ENCODE measurements at places on chromosomes 7 and 10.

DNA sequence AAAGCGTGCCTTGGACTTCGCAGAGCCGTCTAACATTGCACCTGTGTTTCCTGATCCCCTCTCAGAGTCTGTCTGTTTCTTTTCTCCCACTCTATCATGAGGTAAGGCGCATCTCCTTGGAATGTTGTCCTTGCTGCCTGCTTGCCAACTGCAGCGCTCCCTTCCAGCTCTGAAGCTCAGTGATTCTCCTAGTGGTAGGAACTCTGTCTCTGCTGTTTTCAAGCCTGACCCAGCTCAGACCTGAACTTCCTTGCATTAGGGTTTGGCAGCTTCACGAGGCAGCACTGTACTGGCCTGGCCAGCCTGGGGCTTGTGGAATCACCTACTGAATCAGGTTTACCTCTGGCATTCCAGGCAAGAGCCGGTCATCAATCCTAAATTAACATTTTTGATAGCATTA is 123.9 kb downstream of the CREB5 start:
- DNase-seq, result no peak

DNA sequence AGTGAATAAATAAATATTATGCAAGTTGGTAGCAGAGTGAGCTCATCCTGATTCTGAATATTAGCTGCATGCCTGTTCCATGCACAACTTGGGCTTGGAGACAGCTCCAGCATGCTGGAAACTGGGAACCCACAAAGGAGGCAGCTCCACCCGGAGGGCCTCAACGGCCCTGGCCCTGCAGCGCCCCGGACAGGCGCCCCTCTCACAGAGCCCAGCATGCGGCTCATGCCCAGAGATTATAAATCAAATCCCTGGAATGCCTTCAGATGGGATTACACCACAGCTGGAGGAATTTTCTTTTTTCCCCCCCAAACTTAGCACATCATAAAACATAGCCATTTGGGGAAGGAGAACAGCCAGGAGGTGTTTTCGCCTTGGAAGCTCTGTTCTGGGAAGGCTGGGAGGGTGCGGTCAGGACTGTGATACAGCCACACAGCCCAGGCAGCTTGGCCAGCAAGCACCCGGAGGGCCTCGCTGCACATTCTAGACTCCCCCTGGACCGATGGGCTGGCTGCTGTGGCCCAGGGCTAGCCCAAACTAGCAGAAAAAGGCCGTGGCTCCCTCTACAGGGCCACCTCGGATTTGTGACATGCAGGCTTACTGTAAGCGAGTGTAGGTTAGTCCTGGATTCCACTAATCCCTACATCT is 102.4 kb downstream of the PTPN20 start:
- DNase-seq, result no peak

DNA sequence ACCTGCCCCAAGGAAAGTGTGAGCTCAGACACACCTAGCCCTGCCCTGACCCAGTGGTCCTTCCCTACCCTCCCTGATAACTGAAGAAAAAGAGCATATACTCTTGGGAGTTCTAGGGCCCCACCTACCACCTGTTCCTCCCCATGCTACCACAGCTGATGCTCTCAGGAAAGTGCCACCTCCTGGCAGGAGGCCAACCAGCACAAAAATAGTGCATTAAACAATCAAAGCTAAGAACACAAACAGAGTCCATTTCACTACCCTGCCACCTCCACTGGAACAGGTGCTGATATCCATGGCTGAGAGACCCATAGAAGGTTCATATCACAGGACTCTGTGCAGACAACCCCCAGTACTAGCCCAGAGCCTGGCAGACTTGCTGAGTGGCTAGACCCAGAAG is 288.6 kb upstream of the PHF14 start:
- no peak for DNase-seq

DNA sequence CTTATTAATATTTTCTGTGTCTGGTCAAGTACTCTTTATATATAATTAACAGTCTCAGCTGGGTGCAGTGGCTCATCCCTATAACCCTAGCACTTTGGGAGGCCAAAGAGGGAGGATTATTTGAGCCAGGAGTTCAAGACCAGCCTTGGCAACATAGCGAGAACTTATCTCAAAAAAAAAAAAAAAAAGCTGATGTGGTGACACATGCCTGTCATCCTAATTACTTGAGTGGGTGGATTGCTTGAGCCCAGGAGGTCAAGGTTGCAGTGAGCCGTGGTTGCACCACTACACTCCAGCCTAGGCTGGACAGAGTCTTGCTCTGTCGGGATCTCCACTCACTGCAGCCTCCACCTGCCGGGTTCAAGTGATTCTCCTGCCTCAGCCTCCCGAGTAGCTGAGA is 6.7 kb upstream of the ELOVL3 start:
- DNase-seq, result no peak

- no peak for DNase-seq
These were observed 88.0 kb downstream of the FANK1 start for GRCh38 chr10:125984346-125984745.

DNA sequence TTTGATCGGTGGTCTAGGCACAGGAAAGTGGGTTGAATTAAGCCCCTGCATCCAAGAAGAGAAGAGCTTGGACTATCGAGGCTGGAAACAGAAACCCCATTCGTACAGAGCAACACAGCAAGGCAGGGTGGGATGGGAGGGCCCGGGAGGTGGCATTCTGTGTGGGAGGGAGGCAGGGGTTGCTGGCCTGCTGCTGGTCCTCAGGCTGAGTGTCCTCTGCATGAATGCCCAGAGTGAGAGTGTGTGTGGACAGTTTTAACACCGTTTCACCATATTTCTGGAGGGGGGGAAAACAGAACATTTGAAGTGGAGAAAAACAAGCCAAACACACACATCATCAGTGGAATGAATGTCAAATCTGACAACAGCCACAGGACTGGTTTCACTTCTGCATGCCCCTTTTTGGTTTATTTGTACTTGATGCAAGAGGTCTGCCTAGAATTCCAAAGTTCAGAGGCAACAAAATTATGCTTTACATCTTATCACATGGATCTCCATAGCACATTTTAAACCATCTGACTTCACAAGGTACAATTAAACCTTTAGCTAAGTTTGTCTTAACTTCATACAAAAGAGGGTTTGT is 11.1 kb upstream of the ENO4 start:
- DNase-seq, result no peak

DNA sequence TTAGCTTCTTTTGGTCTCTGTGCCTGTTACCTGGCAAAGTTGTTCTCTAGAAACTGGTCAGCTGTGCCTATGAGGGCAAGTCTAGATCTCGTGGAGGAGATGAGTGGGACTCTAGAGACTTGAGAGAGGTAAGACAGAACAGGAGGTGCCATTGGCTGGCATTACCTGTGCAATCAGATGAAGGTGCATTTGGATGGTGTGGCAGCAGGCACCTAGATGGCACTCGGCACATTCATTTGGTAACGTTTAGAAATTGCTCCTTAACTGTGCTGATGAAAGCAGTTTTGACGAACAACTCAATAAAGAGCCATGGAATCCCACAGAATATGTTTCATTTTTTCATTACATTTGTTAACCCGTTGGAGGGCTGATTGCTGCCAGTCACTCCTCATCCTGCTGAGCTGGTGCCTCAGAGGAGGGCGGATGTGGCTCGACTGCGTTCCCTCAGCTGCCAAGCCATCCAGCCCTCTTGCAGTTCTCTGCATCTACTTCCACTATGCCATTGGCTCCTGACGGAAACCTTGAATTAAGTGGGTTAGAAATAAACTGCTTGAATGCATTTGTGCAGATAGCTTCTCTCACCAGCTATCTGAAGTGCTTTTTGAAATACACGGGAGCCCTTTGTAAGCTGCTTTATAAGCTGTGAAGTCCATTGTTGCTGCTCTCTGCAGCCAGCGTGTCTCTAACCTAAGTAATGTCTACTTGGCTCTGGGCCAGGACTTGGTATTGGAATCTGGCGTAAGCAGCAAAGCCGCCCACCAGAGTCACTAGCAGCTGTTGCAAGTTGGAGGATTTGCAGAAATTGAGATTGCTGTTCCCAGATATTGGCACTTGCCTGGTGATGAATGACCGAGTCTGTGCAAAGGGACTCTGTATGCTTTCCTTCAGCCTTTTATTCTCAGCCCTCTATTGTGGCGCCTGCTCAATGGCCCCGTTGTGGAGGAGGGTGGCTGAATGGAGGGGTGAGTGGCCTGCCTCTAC is 87.4 kb downstream of the LRRC4 start:
- no peak for DNase-seq

- DNase-seq, result no peak
These were observed 31.0 kb upstream of the CBLL1 start for GRCh38 chr7:107712896-107713295.

- DNase-seq, result peak; percentile 39
These were observed 220.2 kb downstream of the DGKI start for GRCh38 chr7:137626469-137627067.

- DNase-seq, result no peak
These were observed 46.7 kb upstream of the TEX47 start for GRCh38 chr7:88842201-88842600.

DNA sequence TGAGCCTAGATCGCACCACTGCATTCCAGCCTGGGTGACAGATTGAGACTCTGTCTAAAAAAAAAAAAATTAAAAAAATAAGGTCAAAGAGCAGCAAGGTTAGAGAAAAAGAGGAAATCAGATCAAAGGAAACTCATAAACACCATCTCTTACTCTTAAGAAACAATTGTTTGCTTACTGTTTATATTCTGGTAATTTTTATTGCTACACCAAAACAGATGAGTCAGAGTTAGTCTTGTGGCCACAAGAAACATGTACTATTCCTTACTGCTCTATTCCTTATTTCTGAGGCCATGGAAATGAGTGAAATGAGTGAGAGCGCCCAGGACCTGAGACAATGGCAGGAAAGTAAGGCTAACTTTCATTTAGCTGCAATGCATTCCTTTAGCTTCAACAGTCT is 387.3 kb downstream of the HPSE2 start:
- DNase-seq, result no peak

GRCh38 chr10:35979116-35979515 is 337.0 kb upstream of the FZD8 start:
- DNase-seq, result no peak

DNA sequence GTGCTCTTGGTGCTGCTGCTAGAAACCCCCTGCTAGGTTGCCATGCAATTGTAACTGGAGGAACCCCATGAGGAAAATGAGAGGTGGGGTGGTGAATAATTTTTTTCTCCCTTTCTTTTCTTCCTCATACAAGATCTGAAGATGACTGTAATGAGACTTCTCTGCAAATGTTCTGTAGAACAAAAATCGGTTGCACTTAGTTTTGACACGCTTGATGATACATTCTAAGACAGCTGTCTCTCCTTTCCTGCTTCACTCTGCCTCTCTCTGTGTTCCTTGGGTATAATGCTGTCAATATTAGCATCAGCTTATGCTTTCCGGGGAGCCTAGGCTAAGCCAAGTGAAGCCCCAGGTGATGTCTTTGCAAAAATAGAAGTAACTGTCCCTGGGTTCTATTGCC is 721.5 kb downstream of the POM121L12 start:
- no peak for DNase-seq

GRCh38 chr7:77328669-77329068 is 87.5 kb downstream of the GSAP start:
- no peak for DNase-seq

DNA sequence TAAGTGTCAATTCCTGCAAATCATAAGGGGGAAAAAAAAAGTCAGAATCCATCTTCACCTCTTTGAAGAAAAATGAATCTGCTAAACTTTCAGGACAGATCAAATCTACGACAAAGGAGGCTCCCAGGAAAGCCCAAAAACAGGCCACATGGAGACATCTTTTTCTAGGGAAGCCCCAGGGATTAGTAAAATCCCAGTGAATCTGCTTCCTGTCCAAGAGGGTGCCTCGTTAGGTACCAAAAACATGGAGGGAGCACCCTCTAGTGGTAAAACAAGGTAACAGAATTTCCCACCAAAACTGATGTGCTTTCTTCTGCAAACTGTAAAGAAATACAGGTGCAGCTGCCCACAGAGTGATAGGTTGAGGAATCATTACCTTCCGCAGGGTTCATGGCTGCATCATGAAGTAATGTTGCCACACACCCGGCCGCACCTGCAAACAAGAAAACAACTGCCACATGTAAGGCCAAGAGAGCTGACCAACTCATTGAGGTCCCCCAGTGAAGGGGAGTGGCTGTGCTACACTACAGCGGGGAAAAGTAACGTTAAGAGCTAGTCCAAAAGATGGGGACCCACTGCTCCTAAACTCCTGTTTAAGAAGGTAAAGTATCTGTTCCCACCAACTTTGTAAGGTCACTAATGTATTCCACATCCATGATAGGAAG is 7.9 kb downstream of the SLC25A28 start:
- DNase-seq, result no peak

DNA sequence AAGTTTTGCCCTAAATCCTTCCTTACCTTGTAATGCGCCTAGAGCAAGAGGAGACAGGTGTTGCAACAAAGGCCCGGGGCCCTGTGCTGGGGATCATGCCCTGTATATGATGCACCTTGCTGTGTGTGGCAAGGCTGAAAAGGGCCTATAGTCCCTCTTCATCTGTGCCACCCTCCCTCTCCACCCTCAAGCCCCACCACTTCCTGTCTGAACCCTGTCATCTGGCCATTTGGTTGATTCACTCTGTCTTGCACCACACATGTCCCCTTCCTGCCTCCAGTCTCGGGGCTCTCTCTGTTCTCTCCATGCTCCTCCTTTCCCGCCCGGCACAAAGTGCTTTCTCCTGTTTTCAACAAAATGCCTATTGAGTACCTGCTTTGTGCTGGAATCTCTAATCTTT is 11.5 kb upstream of the MALSU1 start:
- no peak for DNase-seq

DNA sequence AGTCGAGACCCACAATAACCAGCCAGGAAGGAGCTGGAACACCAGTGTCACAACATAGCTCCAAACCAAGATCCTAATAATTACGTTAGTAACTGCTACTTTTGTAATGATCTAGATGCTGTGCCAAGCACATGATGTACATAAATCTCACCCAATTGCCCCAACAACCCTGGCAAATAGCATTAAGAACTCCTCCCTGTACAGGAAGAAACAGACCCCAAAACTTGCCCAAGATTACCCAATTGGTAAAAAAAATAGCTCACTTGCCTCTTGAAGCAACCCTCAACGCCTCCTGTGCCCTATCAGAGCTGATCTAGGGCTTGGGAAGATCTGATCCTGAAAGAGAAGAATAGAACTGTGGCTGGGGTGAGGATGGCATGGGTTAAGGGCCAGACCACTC is 628.7 kb upstream of the AUTS2 start:
- DNase-seq, result no peak

DNA sequence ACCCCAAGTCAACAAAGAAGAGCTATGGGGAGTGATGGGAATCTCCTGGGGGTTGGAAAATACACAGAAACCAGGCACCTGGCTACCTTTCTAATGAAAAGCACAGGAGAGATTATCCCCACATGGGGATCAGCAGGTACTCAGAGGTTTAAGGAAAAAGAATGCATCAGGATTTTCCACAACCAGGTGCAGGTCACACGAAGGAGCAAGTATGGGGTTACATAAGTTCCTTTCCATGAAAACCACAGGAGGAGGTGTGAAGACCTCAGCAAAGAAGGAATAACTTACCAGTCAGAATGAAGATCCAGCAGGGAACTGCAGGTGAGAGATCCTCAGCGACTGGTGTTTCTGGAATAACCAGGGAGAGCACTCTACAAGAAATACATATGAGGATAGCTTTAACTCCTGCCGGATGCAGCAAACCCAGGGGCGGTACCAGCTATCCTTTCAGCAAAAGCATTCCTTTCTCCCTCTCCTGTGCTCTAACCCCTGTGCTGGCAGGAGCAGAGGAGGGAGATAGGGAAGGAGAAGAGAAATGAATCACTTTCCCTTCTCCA is 116.7 kb upstream of the TMEM106B start:
- DNase-seq, result no peak
